ENCODE measurements at places on chromosomes 11 and 22. TPM values are rescaled to one million over a fixed set of nuclear protein-coding genes. Genes with fewer than 3 reads are reported as not detected.
A peak's percentile ranks its signal among the peaks of the same experiment; 100 is the strongest.

GRCh38 chr22:34951212-34951611 lies 114.7 kb upstream of the ISX start:
- H3K4me1 ChIP-seq = no peaks in the 10 kb centered on the region
- no peak overlapping the region for H3K4me3 ChIP-seq
- no peak overlapping the region for H3K27ac ChIP-seq
- DNase-seq = no peak
- H3K27me3 ChIP-seq = no peaks in the 10 kb centered on the region

GRCh38 chr22:39090426-39091064 lies 6.5 kb upstream of the APOBEC3H start:
- peak overlapping the region; percentile 91 for H3K27ac ChIP-seq
- H3K4me1 ChIP-seq = peaks cover 72% of the 10 kb centered on the region
- peak; percentile 94 for DNase-seq
- no peaks in the 10 kb centered on the region for H3K36me3 ChIP-seq

DNA sequence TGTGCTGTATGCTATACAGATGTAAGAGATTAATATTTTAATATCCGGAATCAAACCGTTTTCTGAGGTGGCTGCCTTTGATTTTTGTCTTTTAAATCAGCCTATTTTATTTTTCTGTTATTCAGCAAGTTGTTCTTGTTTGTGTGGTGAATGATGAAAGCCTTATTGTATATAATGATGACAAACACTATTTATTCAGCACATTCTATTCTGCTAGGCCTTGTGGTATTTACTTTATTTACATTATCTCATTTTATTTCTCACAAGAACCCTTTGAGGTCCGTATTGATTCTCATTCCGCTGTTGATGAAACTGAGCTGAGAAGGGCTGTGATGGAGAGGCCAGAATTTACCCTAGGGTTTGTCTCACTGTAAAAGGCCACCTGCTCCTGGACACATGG lies 40.5 kb downstream of the KREMEN1 start:
- H3K4me1 ChIP-seq = no peaks in the 10 kb centered on the region
- H3K4me3 ChIP-seq = no peak overlapping the region
- no peaks in the 10 kb centered on the region for H3K36me3 ChIP-seq
- H3K27me3 ChIP-seq = peaks cover 28% of the 10 kb centered on the region
- no peak for DNase-seq

DNA sequence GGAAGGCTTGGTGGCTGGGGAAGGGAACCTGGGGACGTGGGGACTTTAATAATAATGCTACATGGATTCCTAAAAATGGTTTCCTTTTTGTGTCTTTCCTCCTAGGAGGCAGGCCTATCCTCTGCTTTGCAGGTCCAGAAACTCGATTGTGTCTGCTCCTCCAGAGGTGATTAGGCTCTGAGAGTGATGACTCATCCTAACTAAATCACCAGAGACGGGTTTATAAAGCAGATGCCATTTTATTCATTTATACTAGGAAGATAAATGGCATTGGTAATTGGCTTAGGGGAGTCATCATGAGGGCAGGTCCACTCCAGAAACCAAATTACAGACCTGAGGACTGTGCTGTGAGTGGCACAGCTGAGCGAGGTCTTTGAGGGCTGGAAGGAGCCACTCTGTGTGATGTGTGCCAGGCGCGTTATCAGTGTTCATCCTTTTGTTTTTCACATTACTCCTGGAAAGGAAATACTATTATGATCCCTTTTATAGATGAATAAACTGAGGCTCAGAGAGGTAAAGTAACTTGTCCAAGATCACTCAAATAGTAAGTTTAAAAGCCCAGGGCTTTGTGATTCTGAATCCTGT lies 7.1 kb downstream of the NLRX1 start:
- no peaks in the 10 kb centered on the region for H3K27me3 ChIP-seq
- no peak overlapping the region for H3K4me3 ChIP-seq
- H3K27ac ChIP-seq = no peak overlapping the region
- H3K36me3 ChIP-seq = peaks cover 6% of the 10 kb centered on the region

DNA sequence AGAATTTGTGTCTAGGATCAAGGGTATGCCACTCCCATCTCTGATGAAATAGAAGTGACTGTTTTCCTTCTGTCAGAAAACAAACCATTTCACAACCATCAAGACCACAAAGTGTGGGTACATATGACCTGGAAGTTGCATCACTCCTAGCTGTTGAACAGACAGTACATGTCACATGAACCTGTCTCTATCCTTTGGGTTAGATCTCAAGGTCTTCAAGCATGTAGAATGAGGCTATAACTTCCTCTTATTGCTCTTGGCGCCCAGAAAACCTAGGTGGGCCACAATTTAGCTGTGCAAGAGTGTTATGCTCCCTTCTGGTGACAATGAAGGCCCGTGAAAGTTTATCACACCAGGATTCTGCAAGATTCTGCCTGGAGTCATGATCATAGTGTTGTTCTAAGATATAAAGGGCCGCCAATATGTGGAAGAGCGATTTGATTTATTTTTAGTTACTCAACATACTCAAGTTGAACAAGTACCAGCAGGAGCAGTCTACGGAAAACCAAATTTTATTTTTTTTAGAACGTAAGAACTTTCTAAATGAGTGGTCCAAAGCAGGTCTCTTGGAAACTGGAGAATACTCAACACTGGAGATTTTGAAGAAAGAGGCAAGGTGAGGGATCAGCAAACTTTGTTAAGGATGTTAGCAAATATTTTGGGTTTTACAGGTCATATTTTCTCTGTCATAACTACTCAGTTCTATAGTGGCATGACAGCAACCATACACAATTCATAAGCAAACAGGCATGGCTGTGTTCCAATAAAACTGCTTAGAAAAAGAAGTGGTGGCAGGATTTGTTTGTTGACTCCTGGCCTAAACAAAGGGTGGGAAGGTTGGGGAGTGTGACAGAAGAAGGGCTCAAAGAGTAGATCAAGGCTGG lies 101.8 kb downstream of the USP35 start:
- H3K4me1 ChIP-seq = peaks cover 27% of the 10 kb centered on the region
- H3K36me3 ChIP-seq = peaks cover 4% of the 10 kb centered on the region
- H3K27me3 ChIP-seq = no peaks in the 10 kb centered on the region
- H3K4me3 ChIP-seq = no peak overlapping the region
- peak overlapping the region; percentile 63 for H3K27ac ChIP-seq

DNA sequence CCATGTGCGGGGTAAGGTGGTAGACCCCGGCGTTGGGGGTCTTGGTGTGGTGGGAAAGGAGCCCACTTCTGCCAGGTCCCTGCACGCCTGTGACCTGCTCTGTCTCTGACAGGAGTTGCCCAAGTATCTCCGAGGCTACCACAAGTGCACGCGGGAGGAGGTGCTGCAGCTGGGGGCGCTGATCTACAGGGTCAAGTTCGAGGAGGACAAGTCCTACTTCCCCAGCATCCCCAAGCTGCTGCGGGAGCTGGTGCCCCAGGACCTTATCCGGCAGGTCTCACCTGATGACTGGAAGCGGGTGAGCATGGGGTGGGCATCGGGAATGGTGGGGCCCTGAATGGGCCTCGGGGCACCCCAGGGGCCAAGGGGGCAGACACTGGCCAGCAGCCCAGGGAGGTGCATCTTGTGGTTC lies 83.0 kb downstream of the MYO7A start:
- DNase-seq = no peak
- no peaks in the 10 kb centered on the region for H3K36me3 ChIP-seq
- no peaks in the 10 kb centered on the region for H3K4me1 ChIP-seq
- H3K27me3 ChIP-seq = no peaks in the 10 kb centered on the region

GRCh38 chr11:129320494-129320893 lies 55.2 kb upstream of the BARX2 start:
- H3K27ac ChIP-seq = no peak overlapping the region
- no peaks in the 10 kb centered on the region for H3K36me3 ChIP-seq
- peaks cover 7% of the 10 kb centered on the region for H3K4me1 ChIP-seq

DNA sequence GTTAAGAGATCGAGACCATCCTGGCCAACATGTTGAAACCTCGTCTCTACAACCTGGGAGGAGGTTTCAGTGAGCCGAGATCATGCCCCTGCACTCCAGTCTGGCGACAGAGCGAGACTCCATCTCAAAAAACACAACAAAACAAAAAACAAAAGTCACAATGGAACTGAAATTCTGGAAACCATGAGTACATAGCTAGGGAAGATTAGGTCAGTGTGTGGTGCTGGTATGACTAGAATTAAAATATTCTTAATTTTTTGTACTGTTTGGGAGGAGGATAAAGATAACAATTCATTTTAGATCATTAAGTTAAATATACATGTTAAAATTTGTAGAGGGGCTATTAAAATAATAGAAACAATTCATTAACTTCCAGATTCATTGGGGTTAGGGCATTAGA lies 344.4 kb downstream of the TBC1D22A start:
- H3K4me3 ChIP-seq = no peak overlapping the region
- H3K36me3 ChIP-seq = peaks cover 4% of the 10 kb centered on the region
- H3K27ac ChIP-seq = no peak overlapping the region

GRCh38 chr11:56659755-56660154 lies 3.7 kb upstream of the OR5AR1 start:
- H3K4me1 ChIP-seq = no peaks in the 10 kb centered on the region
- H3K36me3 ChIP-seq = no peaks in the 10 kb centered on the region
- no peak for DNase-seq
- H3K27me3 ChIP-seq = no peaks in the 10 kb centered on the region
- H3K27ac ChIP-seq = no peak overlapping the region

DNA sequence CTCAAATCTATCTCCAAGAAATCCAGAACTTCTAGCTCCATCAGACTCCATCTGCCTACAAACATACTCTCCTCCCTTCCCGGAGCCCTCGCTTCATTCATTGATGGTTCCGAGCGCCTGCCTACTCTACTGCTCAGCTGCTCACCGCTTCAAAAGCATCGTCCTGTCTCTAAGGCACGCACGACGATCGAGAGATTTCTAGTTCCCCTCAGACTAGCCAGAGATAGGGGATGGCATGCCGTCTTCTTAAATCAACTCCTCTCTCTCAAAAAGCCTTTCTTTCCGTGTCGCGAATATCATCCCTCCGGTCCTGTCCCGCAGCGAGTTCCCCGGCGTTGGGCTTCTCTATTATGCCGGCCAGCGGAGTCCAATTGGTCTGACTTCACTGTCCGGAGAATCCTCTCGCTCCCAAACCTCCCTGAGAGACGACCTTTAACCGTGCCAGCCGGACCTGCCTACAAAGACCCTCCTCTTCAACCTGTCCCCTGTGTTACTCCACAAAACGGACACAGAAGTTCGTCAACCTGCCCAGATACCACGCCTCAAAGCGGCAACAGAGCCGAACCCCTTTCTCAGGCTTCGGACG lies 592 bp downstream of the EEF1G start:
- H3K4me1 ChIP-seq = peaks cover 47% of the 10 kb centered on the region
- no peaks in the 10 kb centered on the region for H3K27me3 ChIP-seq
- H3K4me3 ChIP-seq = peak overlapping the region; percentile 95
- H3K36me3 ChIP-seq = peaks cover 64% of the 10 kb centered on the region
- DNase-seq = peak; percentile 46

DNA sequence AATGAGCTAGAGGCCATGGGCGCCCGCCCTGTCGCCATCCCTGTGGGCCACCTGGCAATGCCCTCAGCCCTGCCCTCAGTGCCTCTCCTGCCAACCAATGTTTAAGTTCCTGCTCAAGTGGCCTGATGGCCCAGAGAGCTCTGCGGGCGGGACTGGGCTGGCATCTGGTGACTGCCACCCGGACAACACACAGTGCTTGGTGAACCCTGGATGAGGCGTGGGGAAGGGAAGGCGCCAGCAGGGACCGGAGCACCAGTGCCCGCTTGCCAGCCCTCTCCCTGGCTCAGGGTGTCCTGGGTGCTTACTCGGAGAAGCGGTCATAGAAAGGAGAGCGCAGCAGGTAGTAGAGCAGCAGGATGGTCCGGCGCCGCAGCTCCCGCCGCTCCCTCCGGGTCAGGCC lies 4.2 kb downstream of the PEX16 start:
- H3K27ac ChIP-seq = no peak overlapping the region
- H3K4me1 ChIP-seq = peaks cover 15% of the 10 kb centered on the region
- peaks cover 4% of the 10 kb centered on the region for H3K36me3 ChIP-seq
- no peak overlapping the region for H3K4me3 ChIP-seq
- no peak for DNase-seq

- no peak for DNase-seq
- peaks cover 19% of the 10 kb centered on the region for H3K4me1 ChIP-seq
- H3K27ac ChIP-seq = no peak overlapping the region
- H3K36me3 ChIP-seq = peaks cover 11% of the 10 kb centered on the region
- no peak overlapping the region for H3K4me3 ChIP-seq
- no peaks in the 10 kb centered on the region for H3K27me3 ChIP-seq
Measured at GRCh38 chr11:74966651-74967050, 17.6 kb downstream of the SPCS2 start.

GRCh38 chr22:29245626-29246385 lies 22.0 kb downstream of the RHBDD3 start:
- peaks cover 5% of the 10 kb centered on the region for H3K27me3 ChIP-seq
- H3K36me3 ChIP-seq = no peaks in the 10 kb centered on the region
- peaks cover 2% of the 10 kb centered on the region for H3K4me1 ChIP-seq
- peak; percentile 80 for DNase-seq

- DNase-seq = no peak
- no peak overlapping the region for H3K4me3 ChIP-seq
- H3K36me3 ChIP-seq = no peaks in the 10 kb centered on the region
- H3K27me3 ChIP-seq = peaks cover 4% of the 10 kb centered on the region
- peaks cover 6% of the 10 kb centered on the region for H3K4me1 ChIP-seq
Measured at GRCh38 chr22:23437779-23438178, 142.3 kb downstream of the IGLL1 start.

DNA sequence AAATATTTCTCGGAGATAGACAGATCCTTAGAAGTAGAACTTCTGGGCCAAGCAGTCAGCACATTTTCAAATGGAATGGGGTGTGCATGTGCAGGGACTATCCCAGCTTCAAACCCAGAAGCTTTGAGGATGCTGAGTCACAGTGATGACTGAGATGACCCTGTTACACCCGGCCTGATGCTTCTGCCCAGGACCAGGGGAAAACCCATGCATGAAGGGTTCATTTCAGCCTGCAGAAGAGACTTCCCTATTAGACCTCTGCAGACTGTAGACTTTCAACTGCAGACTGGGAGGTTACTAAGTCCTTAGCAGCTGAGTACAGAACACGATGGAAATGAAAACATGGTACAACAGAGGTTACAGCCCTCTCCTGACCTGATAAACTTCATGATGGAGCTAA lies 3.6 kb upstream of the OR2AT4 start:
- DNase-seq = peak; percentile 80
- no peak overlapping the region for H3K27ac ChIP-seq
- no peak overlapping the region for H3K4me3 ChIP-seq
- no peaks in the 10 kb centered on the region for H3K36me3 ChIP-seq
- peaks cover 36% of the 10 kb centered on the region for H3K27me3 ChIP-seq
- H3K4me1 ChIP-seq = peaks cover 16% of the 10 kb centered on the region

DNA sequence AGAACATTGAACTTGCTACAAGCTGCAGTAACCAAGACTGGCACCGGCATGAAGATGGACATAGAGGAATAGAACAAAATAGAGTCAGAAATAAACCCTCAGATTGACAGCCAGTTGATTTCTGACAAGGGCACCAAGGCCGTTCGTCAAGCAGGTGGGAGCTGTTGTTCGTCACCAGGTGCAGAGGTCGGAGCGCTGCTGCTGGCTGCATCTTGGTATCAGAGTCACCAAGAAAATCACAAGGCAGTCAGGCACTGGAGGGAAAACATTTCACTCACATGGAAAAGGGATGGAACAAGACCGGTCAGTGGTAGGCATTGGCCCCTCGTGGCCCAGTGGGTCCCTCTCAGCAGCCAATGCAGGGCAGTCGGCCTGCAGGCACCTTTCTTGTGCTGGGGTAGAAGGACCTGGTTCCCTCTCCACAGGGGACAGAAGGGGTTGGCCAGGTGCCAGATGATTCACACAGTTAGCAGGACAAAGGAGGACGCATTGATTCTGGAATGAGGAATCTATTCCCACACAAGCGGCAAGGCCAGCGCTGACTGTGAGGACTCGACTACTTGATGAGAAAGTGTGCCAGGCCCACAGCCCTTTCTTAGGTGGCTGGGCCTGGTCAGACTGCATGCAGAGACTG lies 115.8 kb upstream of the FGF3 start:
- no peak overlapping the region for H3K27ac ChIP-seq
- H3K36me3 ChIP-seq = no peaks in the 10 kb centered on the region
- no peak overlapping the region for H3K4me3 ChIP-seq
- peaks cover 6% of the 10 kb centered on the region for H3K27me3 ChIP-seq

The TENM4 gene
- total RNA-seq = not detected

The GGTLC2 gene
- not detected for total RNA-seq

The SLC25A45 gene
- total RNA-seq = 12.1 TPM

The TIMP3 gene
- total RNA-seq = not detected

The CCDC86 gene
- total RNA-seq = 41.2 TPM

All from activated naive CD4-positive, alpha-beta T cell treated with anti-CD3 and anti-CD28 coated beads for 36 hours (primary cell).